ENCODE measurements at places on chromosomes 2 and 18.

- DNase-seq: no peak
Measured at GRCh38 chr2:101820519-101820918, 123.0 kb downstream of the MAP4K4 start.

GRCh38 chr2:229715895-229716507 is 1.6 kb upstream of the DNER start:
- no peak for DNase-seq

GRCh38 chr2:240810199-240810598 is 9.8 kb downstream of the KIF1A start:
- DNase-seq: no peak

DNA sequence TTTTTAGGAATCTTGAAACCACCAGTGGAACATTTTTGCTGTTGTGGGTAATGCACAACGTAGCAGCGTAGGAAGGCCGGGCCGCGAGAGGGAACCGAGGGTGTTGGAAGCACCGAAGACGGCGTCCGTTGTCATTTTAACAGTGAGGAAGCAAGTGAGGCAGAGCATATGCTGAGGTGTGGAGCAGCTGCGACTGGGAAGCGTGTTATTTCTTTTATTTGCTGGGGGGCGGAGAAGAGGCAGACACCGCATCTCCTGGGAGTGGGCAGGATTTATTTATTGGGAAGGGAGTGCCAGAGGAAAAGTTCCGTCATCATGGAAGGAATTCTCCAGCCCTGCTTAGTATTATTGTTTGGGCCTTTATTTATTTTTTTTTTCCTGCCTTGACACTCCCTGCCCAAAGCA is 232.8 kb downstream of the KLHL29 start:
- DNase-seq: no peak

DNA sequence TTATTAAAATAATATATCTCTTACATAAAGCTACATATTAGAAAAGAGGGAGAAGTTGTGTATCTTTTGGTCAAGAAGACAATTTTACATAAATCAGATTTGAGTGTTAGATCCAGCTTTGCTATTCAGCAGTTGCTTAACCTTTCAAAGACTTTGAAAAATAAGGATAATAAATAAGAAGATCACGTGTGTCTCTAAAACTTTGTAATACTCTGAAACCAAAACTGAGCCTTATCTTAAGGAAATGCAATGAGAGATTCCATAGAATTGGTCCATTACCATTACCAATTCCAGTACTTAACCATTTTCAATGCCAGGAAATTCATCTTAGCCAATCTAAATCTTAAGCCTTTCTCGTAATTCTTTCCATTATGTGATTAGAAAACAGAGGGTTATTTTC is 89.2 kb upstream of the COL5A2 start:
- no peak for DNase-seq

GRCh38 chr2:69831354-69831905 is 2.0 kb downstream of the GMCL1 start:
- DNase-seq: no peak

- no peak for DNase-seq
Measured at GRCh38 chr2:163132850-163133249, 294.3 kb upstream of the KCNH7 start.

DNA sequence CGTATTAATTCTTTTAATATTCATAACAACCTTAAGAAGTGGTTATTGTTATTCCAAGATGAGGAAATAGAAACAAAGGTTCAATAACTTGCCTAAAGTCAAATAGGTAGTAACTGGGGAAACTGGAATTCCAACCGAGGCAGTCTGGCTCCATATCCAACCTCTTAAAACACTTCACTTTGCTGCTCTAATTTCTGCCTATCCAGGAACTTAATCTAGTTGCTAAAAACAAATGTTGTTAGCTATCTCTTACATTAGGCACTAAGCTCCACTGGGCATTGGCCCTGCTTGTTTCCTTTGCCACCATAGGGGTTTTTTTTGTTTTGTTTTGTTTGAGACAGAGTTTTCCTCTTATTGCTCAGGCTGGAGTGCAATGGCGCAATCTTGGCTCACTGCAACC is 24.8 kb downstream of the ERLEC1 start:
- DNase-seq: no peak

GRCh38 chr2:54968561-54969218 is 81.6 kb downstream of the RTN4 start:
- DNase-seq: no peak

- DNase-seq: no peak
Measured at GRCh38 chr18:52002600-52002999, 337.4 kb upstream of the DCC start.

DNA sequence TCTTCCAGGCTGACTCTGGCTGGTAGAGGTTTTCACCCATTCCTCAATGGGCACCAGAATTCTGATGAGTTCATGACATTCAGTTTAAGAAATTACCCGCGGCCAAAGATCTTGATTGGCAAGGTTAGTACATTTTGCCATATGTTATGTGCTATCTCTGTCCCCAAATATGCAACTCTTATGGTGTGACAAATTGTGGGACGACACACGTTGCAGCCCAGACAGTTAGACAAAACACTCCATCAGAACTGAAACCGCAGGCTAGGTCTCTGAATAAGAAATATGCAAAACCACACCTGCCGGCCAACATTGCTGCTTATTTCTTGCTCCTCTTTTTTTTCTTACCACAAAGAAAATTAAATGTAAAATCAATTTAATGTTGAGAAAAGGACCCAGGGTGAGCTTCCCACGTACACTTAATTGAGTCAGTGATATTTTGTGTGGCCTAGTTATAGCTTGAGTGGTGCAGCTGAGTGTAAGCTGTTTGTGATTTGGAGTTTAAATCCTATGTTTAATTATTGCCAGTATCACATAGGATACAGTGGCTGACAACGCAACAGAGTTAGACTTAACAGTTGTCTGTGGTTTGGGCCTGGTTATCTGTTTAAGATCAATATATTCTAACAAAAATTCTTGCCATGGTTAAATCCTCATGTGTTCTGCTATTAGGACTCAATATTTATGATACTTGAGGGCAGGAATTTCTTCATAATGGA is 35.7 kb upstream of the LTBP1 start:
- DNase-seq: no peak

- no peak for DNase-seq
Measured at GRCh38 chr2:240640939-240641338, 15.7 kb downstream of the GPR35 start.

DNA sequence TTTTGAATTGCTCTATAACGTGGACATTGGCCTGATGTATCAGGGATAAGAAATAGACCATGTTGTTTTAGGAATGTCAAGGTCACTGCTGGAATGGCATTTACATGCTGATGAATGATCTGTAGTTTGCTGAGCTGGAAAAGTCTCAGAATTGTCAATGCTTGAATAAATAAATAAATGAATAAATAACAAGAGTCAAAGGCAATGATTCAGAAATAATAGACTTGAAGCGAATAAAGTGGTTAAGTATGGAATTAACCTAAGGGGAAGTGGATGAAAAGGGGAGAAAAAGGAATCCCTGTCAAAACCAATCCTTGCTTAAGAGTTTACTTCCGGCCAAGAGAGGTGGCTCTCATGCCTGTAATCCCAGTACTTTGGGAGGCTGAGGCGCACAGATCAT is 1620.0 kb downstream of the SUCLG1 start:
- no peak for DNase-seq

- DNase-seq: no peak
Measured at GRCh38 chr2:159851941-159852340, 53.9 kb upstream of the CD302 start.

DNA sequence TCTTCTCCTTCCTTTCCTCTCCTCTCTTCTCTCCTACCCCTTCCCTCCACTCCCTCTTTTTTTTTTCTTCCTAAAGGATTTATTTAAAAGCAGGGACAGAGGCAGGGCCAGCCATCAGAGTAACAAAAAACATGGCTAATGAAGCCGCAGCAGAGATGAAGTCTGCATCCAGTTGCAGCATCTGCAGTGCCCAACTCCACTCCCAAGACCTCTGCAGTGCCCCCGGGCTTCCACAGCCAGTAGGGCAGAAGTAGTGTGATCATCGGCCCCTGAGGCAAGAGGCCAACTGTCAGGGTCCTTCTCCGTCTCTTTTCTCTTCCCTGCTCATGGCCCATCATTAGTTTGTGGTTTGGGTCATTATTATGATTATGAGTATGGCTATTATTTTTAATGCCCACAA is 4.2 kb upstream of the EGR4 start:
- DNase-seq: no peak

DNA sequence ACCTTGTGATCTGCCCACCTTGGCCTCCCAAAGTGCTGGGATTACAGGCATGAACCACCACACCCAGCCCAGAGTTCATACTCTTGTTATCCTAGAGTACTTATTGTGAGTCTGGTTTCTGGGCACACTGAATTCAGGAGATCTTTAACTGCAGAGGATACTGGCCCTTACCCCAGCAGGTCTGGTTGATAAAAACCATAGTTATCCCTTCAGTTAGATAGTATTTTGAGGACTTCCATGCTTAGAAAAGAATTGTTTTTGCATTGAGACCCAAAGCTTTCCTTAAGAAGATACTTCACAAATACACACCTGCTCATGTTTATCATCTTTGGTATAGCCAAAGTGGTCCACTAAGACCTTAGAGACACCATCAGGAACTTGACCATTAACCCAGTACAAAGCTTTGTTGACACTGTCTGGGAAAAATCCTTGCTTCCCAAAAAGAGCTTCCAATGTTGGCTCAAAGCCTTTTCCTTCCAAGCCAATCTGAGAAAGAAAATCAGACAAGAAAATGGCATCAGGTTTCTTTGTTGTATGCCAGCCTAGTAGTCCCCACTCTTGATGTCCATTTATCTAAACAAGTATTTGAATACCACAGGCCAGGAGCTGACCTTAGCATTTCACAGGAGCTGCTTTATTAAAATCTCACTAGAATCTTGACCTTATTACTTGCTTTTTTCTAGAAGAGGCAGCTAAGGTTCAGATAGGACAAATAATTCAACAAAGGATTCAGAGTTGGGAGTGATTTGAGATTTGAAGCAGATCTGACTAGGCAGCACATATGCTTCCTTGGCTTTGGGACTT is 17.2 kb downstream of the APOB start:
- no peak for DNase-seq

GRCh38 chr2:64234150-64234549 is 89.9 kb upstream of the PELI1 start:
- DNase-seq: no peak

DNA sequence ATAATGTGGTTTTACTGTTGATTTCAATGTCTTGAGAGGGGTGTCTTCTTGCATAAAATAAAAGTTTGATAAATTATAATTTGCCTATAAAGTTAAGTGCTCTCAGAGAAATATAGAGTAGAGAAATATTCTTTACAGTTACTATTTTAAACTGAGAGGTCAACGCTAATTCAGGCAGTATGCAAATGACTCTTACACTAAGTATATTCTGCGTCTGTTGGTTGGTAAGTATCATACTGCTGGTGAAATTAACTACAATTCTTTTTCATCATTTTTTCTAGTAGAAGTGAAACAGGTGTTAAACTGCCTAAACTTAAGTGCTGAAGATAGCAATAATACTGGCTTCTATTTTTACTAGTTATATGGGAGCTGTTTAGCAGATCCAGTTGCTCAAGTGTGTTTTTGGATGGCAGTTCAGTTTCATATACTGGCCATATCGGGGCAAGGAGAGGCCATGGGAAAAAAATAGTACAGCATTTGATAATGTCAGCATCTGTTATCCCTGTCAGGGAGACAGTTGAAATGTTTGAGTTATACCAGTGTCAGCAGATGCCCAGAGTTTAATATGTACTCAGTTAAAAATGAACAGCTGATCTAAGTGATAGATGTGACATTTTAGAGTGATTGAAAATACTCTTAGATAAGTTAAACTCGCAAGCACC is 86.2 kb downstream of the MIB1 start:
- DNase-seq: no peak

DNA sequence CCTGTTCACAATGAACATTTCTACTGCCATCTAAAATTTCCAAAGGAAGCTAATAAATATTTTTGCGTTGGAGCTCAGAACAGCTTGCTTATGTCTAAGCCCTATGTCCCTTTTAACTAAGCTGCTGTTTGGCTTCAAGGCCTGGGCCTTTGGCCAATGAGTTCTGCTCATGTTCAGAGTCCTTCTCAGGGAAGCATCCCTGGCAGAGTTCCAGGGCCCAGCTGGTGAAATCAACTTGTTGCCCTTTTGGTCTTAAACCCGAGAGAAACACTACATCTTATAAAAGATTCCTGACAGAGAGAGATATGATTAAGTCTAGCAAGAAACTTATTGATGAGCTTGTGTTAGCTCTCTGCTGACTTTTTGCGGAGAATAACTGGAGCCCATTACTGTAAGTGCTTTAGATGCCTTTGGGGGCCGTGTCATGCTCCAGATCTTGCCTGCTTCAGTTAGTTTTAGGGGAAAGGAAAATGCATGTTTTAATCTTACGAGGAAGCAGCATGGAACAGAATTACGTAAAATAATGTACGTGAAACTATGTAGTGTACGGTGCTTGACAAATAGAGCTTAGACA is 102.5 kb upstream of the NOSTRIN start:
- DNase-seq: no peak

DNA sequence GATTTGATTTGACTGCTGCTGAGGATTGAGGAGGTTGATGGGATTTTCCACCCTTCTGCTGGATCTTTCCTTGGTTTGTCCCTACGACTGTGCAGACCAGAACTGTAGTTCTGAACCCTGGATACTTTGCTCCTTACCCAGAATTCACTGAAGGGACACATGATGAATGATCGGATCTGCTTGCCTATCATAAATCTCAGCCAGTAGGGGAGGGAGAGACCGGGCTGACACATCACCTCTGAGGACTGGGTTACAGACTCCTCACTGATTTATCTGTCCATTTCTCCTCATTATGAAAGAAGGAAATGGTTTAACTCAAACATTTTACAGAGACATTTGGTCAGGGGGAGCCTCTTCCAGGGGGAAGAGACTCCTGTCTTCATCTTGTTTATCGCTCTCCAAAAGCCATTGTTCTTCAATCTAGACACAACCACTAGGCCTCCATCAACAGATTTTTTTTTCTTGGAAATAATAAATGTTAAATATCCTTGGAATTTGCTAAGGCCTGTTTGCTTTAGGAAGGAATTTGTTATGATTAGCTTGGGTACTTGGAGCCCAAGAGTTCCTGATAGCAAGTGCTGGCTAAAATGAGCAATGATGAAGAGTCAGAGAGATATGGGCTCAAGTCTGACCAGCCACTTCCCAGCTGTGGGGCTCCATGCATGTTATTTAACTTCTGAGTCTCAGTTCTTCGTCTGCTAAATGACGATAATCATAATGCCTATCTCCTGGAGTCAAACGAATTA is 925.5 kb downstream of the SLC4A3 start:
- DNase-seq: no peak

GRCh38 chr2:225590932-225591331 is 191.4 kb downstream of the NYAP2 start:
- no peak for DNase-seq

Measured in stimulated activated CD4-positive, alpha-beta T cell treated with anti-CD3 and anti-CD28 coated beads, Interleukin-1b, Interleukin-23, amount 100 ng/mL, for 1 hour (primary cell).